Neuronal stem cell (in vitro differentiated cells): ENCODE measurements at places on chromosomes 2 and 18.

DNA sequence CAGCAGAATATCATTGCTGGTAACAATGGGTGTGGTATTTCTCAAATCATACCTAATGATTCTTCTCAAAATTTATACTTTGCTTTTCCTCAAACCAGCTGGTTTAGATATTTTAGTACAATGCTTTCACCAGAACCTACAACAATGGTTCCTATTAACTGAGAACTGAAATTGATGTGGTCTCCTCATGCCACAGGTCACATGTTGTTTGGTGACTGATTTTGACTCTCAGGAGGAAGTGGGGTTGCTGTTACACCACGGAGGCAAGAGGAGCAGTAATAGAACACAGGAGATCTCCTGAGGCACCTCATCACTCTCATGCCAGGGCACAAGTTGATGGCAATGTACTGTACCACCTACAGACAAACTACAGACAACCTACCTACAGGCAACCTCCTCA, 3.0 kb upstream of the CEP68 start:
- DNase-seq: no peak

GRCh38 chr2:3142210-3142609, 235.4 kb downstream of the EIPR1 start:
- DNase-seq: no peak

- DNase-seq: no peak
Observed at GRCh38 chr18:6039055-6039454, 143.7 kb upstream of the TMEM200C start.

GRCh38 chr2:157875641-157876065, 477 bp downstream of the ACVR1 start:
- DNase-seq: peak; percentile 48

DNA sequence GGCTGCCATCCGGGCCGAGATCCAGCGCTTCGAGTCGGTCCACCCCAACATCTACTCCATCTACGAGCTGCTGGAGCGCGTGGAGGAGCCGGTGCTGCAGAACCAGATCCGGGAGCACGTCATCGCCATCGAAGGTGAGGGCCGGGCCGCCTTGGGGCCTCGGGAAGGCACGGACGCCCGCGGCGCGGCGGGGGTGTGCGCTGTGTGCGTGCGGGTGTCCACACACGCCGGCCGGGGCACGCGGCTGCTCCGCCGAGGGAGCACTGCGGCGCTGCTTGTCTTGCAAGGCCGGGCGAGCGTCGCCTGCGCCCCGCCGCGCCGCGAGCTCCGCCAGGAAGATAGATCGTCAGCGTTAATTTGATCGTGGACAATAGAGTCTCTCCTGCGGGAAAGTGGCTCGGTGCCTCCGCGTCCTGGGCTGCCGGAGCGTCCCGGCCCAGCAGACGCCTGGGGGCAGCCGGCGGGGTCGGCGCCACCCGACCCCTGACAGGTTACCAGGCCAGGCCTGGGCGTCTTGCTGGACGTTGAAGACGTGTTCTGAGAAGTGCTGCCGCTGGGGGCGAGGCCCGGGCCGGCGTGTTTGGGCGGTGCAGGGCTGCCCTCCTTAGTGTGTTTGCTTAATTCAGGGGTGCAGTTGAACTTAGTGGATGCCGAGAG, 1.0 kb downstream of the AGAP1 start:
- peak; percentile 46 for DNase-seq

DNA sequence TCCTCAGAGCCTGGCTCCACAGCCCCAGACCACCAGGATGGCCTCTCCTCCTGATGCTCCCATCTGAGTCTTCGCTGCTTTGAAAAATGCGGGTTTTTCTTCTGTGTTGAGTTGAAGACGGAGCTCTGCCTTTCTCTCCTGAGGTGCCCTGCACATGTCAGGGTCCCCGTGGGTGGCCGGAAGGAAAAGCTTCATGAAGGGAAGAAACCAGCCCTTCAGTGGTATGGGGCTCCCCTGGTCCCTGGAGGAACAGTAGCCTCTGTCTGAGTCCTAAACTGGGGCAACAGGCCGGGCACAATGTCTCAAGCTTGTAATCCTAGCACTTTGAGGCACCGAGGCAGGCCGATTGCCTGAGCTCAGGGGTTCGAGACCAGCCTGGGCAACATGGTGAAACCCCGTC, 54.7 kb upstream of the CAB39 start:
- DNase-seq: no peak

DNA sequence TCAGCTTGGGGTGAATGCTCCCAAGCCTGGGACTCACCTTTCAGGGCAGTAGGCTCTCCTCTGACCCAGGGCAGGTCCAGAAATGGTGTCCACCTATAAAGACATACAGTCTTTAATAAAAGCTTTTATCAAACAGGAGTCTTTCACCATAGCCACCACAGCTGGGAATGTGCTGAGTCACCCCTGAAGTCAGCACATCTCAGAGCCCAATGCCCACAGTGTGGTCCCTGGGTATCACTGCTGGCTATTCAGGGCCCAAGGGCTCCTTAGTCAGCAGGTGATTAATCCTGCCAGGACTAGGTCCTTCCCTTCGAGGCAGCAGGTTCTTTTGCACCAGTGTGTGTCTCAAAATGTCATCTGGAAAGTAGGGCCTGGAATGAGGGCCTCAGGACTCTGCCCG, 181.9 kb downstream of the MEMO1 start:
- no peak for DNase-seq

DNA sequence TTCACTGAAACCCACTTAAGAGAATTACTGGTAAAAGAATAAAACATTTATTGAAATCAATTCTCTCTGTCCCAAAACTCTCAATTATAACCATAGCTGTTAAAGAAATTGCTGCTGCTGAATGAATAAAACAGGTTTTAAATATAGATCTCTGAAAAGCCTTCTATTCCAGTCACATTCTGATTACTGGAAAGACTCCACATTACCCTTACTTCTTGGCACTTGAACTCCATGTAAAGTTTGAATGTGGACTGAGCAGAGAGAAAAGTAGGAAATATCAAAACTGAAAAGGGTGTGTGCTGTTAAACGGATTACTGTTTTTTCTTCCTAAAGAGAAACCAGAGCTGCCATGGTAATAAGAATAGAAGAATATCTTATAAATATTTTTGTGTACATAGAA, 655.3 kb upstream of the SETBP1 start:
- DNase-seq: no peak

DNA sequence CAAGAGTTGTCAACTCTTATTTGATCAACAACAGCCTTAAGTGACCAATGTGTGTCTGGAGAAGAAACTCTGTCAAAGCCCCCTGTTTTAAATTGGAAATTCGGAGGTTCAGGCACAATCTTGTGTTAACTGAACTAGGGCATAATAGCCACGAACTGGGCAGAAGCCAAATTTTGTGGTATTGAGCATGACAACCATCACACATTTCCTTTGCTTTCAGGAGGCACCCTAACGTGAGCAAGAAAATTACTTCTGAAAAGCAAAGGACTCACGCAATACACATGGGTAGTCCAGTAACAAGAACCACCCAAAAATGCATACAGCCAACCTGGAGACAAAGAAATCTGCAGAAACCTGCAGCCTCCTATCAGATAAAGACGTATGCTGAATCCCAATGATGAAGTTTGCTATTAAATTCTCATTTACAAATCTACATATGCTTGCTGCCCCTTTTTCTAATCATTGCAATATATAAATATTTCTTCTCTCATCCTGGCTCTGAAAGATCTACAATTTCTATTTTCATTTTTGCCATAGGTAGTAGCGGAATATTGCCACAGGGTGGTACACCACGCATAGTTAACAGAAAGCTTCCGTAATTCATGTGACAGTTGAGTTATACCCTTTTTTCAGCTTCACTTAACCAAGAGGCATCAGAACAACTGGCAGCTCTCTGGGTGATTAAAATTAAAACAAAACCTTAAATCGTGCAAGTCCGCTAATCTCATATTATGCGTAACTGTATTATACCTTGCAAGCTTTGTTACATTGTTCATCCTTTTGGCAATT, 495.8 kb downstream of the NRXN1 start:
- peak; percentile 33 for DNase-seq

- no peak for DNase-seq
Observed at GRCh38 chr2:68789603-68790002, 55.0 kb downstream of the ARHGAP25 start.

- no peak for DNase-seq
Observed at GRCh38 chr2:219207884-219208740, 1.5 kb downstream of the ZFAND2B start.

GRCh38 chr2:49177194-49177593, 22.9 kb upstream of the FSHR start:
- DNase-seq: no peak

GRCh38 chr2:105569606-105570005, 170.8 kb upstream of the FHL2 start:
- no peak for DNase-seq

DNA sequence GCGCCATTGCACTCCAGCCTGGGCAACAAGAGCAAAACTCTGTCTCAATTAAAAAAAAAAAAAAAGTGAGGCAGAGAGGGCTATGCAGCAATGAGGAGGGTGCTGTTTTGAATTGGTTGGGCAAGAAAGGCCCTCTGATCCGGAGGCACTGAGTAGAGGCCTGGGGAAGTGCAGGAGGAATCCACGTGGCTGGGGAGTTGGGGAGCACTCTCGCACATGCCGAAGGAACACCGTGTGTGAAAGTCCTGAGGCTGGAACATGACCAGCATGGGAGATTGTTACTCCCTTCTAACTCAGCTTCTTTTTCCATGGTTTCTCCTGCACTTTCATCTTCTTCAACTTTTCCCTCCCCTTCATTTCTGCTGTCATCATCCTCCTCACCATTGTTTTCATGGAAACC, 347.9 kb upstream of the HS6ST1 start:
- DNase-seq: no peak

- no peak for DNase-seq
Observed at GRCh38 chr2:134052173-134052572, 201.7 kb upstream of the MGAT5 start.

DNA sequence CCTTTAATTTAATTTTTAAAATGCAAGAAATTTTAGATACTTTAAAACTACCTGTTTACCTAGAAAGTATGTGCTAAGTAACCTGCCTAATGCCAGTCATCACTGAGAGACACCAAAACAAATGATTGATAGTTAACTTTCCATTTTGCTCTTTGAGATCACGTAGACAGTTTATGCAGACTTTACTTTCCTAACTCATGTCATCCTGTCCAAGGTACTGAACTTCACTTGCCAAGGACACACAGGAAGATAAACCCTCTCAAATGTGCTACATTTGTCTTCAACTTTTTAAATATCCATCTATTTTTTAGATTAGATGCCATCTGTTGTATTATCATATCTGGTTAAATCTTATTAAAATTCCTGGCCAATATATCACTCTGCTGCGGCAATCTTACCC, 20.1 kb upstream of the SCN1A start:
- no peak for DNase-seq

DNA sequence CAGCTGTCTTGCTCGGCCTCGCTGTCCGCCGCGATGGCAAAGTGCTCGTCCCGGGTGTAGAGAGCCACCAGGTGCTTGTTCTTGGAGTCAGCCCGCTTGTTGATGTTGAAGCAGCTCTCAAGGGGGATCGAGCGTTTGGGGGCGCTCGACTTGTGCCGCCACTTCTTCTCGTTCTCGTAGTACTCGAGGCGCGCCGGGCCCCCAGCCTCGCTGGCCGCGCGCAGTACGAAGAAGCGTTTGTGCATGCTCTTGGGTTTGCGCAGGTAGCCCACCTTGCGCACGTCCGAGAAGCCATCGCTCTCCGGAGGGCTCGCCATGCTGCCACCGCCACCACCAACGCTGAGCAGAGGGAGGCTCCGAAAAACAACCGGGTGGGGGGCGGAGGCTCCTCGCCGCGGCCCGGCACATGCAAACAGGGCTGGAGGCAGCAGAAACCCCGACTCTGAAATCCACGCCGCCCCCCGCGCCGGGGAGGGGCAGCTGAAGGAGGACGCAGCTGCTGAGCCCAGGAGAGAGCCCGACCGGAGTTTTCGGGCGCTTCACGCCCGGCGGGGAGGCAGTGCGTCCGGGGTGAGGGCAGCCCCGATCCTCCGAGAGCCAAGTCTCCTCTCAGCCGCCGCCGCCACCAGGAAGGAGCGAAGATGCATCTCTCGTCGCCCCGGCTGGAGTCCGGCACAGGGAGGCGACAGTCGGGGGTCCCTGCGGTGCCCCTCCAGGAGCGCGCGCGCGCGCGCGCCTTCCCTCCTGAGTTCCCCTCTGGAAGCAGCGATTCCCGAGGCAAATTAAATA, 1.0 kb downstream of the IRS1 start:
- DNase-seq: no peak

DNA sequence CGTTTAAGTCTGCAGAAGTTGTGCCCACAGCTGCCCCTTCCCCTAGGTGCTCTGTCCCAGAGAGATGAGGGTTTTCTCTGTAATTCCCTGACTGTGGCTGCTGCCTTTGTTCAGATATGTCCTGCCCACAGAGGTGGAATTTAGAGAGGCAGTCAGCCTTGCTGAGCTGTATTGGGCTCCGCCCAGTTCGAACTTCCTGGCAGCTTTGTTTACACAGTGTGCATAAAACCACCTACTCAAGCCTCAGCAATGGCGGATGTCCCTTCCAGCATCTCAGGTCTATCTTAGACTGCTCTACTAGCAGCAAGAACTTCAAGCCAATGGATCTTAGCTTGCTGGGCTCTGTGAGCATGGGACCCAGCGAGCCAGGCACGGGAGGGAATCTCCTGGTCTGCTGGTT, 48.1 kb downstream of the LHCGR start:
- DNase-seq: no peak

- DNase-seq: no peak
Observed at GRCh38 chr2:232417489-232417888, 10.8 kb downstream of the ALPG start.

DNA sequence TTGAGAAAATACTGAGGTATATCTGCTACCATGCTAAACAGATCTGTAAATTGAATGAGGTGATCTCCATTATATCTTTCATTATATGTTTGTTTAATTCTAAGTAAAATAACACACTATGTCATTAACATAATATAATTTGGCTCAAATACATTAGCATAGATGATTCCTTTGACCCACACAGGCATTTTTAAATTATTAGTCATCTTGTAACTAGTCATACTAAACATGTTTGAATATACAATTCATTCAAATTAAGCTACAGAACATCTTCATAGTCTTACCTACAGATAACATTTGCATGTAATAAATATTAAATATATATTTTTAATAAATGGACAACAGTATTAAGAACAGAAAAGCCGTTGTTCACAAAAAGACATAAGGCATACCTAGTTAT, 52.7 kb upstream of the KYNU start:
- no peak for DNase-seq
